ENCODE measurements at places on chromosomes 1 and 21.

GRCh38 chr1:183873642-183874041 is 68.7 kb downstream of the RGL1 start:
- DNase-seq: no peak

GRCh38 chr21:25911730-25912401 is 177.1 kb downstream of the GABPA start:
- peak; percentile 84 for DNase-seq

DNA sequence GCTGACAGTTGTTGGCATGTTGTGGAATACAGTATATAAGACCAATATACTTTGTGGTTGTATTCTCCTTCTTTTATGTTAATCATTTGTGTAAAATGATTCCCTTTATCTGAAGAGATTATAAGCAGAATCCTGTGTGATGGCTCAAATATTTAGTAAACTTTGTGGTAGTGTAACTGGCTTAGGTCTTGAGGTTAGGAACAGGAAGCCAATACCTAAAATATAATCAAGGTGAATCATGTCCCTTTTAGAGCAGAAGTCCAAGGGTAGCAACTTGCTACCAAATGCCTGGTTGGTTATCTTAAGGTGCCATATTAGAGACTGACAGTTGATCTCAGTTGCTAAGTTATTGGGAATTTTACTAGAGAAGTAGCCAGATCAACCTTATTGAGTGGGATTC is 398.5 kb upstream of the ADAMTS5 start:
- DNase-seq: peak; percentile 84

GRCh38 chr1:89102021-89102420 is 23.9 kb downstream of the GBP2 start:
- no peak for DNase-seq

DNA sequence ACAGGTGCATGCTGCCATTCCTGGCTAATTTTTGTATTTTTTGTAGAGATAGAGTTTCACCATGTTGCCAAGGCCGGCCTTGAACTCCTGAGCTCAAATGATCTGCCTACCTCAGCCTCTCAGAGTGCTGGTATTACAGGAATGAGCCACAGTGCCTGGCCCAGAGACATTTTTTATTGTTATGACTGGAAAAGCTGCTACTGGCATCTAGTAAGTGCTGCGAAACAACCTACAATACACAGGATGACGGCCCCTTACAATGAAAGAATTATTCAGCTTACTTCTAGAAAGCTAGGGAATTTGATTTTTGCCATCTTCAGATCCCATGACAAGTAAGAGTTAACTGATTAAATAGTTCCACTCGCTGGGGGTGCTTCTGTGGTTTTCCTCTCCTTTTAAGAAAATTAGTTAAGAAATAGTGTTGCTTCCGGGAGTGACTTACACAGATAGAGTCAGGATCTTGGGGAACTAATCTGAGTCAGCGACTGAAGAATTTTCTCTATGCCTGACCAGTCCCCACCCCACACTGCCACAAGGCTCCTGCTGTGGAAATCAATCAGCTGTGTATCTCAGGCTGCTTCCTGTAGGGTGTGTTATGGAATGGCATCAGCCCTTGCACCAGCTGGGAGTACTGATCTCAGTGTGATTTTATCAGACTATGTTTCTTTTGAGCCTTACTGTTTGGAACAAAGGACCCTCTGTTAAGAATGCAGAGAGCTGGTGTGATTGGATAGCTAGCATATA is 93.0 kb upstream of the BMP8A start:
- peak; percentile 99 for DNase-seq

DNA sequence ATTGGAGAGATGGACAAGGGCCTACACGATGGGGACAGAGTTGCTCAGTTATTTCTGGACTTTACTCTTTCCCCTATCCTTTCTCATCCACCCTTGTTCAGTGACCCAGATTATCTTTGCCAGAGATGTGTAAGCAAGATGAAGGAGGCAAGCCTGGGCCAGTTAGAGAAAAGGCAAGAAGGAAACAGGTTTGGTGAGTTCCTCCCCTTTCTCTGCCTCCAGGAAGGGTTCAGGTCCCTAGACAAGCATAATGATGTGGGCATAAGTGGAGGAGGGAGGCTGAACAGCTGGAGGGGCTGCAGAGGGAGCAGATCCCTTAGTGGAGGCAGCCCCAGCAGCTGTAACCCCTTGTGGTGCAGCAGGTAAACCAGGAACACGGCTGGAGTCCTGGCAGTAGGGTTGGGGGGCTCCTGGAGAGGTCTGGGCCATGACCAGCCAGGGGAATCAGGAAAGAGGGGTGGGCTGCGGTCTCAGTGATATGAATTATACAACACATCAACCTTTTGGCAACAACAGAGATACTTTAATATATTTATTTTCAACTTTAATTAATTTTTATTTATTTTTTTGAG is 9.2 kb upstream of the CDC42 start:
- DNase-seq: no peak

GRCh38 chr21:29250636-29251035 is 48.1 kb upstream of the BACH1 start:
- no peak for DNase-seq

GRCh38 chr1:82979593-82980236 is 1019.2 kb downstream of the TTLL7 start:
- DNase-seq: no peak

- DNase-seq: peak; percentile 84
Measured at GRCh38 chr1:59750328-59751003, 64.3 kb upstream of the HOOK1 start.

- DNase-seq: no peak
Measured at GRCh38 chr1:5444396-5444795, 547.8 kb downstream of the NPHP4 start.

- DNase-seq: no peak
Measured at GRCh38 chr21:45555251-45555556, 13.0 kb upstream of the SLC19A1 start.

DNA sequence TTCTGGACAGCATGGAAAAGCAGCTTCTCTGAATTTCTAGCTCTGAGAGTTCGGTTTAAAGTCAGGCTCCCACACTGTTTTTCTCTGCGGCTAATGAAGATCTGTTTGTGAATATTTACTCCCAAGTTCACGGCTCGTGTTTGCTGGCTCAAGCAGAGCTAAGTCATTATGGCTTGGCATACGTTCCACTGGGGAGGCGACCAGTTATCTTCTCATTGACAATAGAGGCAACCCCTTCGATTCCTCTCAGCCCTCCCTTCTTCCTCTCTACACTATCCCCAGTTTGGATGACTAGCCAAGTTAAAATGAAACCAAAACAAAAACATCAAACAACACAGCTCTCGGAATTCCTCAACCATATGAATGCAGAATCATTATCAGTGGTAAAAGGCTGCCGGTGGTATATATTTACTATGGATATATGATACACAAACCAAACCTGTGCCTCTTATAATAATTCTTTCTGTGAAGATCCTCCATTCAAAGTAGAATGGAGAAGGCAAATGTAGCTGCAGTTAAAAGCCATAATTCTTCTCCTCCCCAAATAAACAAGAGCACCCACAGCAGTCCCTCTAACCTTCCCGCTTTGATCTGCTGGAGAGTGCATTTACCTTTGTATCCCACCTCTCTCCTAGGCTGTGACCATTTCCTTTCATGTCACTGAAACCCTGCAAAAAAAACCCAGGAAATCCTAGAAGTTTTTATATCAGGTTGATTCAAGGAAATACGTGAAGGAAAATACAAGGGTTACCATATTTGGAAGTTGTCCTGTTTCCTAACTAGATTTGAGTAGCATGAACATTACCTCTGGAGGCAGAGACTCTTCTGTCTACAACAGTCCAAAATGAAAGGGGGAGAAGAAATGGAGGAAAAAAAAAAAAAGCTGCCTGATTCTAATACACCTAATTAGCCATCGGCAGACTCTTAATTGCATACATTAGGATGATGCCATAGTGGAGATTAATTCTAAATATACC is 108.3 kb upstream of the USH2A start:
- peak; percentile 40 for DNase-seq

- DNase-seq: peak; percentile 78
Measured at GRCh38 chr1:3772027-3772714, 378 bp upstream of the SMIM1 start.

DNA sequence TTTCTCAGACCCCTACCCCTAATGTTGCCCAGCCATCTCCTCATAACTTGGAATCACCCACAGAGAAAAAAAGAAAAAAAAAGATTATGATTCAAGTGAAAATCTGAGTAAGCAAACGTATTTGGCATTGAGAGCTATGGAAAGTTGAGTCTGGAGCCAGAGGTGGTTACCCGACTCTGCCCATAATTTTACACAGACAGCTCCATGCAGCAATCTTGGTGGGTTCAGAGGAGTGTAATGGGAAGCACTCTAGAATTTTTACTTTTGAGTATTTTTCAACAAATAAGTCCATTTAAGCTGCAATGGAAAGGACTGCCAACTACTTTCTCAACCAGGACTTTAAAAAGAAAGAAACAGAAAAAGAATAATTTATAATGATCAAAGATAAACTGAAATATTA is 62.7 kb downstream of the ZC3H11B start:
- DNase-seq: no peak

DNA sequence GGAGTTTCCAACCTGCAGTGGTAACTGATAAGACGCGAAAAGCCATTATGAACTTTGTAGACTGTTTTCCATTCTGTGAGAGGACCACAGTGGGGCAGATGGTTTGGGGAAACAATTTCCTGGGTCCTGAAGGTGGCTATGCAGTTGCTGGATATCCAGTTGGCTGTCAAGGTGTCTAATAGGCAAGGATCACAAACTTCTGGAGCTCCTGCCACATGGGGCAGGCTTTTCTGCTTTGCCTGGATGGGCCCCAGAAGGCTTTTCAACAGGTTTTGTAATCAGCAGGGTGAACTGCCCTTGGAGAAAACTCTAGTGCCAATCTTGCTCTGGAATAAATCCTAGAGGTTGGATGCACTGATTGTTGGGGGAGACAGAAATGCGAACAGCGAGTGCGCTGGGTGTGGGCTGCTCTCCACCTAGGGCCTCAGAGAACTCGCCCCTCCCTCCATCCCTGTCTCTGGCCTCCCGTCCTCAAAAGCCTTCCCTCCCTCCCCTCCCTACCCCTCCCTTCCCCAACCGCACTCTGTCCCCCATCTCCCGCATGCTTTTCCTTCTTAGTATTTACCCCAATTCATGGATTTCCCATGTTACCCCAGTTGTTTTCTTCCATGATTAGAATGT is 210.3 kb upstream of the USP24 start:
- no peak for DNase-seq

- DNase-seq: no peak
Measured at GRCh38 chr1:177857285-177857684, 112.6 kb downstream of the SEC16B start.

DNA sequence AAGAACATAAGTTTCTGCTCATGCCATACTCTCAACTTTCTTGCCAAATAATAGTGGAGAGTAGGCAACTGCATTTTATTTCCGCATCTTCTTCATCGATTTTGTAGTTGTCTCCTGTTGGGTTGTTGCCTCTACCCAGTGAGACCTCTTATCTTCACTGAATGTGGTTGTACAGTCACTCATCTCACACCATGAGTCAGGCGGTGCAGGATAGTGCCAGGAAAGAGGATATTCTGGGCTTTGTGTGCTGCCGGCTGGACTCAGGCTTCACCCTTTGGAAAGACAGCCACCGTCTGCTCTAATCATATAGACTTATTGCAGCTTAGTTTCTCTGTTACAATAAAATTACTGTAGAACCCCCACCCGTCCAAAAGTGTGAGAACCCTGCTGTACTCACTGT is 154.3 kb upstream of the USP24 start:
- no peak for DNase-seq

GRCh38 chr1:94395748-94396309 is 22.4 kb upstream of the ABCD3 start:
- peak; percentile 39 for DNase-seq

- no peak for DNase-seq
Measured at GRCh38 chr1:217342105-217342504, 288.8 kb downstream of the GPATCH2 start.

DNA sequence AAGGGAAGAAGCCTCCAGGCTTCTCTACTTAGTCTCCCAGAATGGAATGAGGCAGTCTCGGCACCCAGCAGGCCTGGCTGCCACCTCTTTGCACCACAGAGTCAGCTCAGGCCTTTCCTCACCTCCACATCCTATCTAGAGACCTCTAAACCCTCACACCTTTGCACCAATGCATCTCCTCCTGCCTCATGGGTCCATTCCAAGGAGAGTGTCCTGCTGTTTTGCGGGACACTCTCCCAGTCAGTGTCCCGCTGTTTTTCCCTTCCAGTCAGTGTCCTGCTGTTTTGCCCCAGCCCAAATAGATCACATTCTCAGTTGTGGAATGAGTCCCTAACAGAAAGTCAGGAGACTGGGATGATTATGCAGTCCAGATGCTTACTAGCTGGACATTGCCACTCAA is 185.6 kb upstream of the CAMK1G start:
- DNase-seq: no peak

GRCh38 chr1:185045814-185046492 is 595 bp downstream of the RNF2 start:
- DNase-seq: peak; percentile 35

DNA sequence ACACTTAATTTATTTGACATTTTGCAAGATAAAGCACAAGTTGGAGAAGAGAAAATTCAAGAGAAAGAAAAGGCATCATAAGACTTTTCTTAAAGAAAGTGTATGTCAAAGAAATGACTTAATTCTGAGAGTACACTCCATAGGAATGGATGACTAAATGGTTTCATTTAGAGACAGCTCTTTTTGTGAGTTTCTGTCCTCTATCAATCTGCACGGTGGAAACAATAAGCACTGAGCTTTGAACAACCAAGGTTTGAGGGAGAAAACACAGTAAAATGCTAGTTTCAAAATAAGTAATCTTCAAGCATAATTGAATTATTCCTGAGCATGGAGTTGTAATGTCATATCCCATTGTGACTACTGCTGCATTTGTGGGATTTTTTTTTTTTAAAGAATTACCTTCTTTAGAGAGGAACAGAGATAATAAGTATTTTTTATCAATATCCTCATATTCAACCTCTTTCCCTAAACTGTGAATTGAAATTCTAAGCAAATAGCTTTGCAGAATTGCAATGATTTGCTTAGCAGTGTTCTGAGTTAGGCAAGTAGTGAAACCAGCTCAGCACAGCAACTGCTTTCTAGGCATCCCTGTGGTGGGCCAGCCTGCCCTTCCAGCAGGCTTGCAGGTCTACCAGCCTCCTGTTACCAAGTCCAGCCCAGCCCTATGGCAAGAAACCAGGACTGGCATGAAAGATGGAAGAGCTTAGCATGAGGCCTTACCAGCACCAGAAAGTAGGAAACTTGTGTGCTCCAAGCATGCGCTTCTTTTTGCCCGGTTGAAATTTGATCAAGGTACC is 38.2 kb downstream of the KCNJ6 start:
- no peak for DNase-seq

GRCh38 chr1:47478090-47478489 is 40.2 kb downstream of the FOXD2 start:
- DNase-seq: no peak

DNA sequence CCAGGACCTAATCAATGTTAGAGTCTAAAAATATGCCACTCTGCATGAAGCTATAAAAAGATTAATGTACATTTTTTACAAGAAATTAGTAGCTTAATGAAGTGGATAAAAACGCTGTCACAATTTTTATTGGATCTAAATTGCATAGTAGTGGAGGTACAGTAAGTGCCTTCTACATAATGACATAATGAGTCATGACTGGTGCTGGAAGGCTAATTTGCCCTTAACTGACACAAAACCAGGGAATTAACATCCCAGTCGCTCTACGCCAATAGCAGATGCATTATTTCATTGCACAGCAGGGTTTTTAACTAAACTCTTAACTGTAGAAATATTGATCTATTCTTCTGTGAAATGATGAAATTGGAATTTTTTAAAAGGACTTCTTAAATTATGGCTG is 33.3 kb downstream of the RRAGC start:
- DNase-seq: no peak

GRCh38 chr1:222594789-222595188 is 5.1 kb upstream of the TAF1A start:
- DNase-seq: no peak
